ENCODE measurements at places on chromosomes 11 and 22.

- DNase-seq: no peak
Observed at GRCh38 chr22:36015155-36015810, 13.3 kb downstream of the RBFOX2 start.

DNA sequence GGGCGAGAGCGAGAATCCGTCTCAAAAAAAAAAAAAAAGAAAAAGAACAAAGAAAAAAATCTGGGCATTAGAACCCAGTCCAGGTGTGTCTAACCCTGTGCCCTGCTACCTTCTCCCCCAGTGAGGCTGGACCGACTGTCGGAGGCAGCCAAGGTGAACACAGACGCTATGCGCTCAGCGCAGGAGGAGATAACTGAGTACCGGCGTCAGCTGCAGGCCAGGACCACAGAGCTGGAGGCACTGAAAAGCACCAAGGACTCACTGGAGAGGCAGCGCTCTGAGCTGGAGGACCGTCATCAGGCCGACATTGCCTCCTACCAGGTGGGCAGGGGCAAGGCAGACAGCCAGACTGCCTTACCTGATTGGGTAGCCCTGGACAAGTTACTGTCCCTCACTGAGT, 3.2 kb downstream of the NEFH start:
- no peak for DNase-seq

GRCh38 chr11:71472941-71473792, 20.2 kb downstream of the NADSYN1 start:
- DNase-seq: no peak

GRCh38 chr11:34387653-34388052, 29.8 kb upstream of the ABTB2 start:
- DNase-seq: no peak

DNA sequence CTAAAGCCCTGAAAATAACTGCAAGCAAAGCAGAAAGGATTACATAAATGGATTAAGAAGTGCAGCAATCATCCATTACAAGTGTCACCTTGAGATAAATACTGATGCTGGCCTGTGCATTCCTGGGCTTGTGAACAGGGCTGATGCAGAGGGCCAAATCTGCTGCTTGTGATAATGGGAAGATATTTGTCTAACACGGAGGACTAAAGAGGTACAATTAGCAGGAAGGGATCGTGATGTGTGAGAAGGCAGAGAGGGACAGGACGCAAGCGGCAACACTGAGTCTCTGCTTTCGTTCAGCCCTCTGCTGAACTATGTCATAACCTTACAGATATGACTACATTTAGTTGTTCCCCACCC, 107.7 kb upstream of the DDI1 start:
- DNase-seq: no peak

GRCh38 chr11:114366331-114367243, 33.7 kb downstream of the C11orf71 start:
- DNase-seq: no peak

DNA sequence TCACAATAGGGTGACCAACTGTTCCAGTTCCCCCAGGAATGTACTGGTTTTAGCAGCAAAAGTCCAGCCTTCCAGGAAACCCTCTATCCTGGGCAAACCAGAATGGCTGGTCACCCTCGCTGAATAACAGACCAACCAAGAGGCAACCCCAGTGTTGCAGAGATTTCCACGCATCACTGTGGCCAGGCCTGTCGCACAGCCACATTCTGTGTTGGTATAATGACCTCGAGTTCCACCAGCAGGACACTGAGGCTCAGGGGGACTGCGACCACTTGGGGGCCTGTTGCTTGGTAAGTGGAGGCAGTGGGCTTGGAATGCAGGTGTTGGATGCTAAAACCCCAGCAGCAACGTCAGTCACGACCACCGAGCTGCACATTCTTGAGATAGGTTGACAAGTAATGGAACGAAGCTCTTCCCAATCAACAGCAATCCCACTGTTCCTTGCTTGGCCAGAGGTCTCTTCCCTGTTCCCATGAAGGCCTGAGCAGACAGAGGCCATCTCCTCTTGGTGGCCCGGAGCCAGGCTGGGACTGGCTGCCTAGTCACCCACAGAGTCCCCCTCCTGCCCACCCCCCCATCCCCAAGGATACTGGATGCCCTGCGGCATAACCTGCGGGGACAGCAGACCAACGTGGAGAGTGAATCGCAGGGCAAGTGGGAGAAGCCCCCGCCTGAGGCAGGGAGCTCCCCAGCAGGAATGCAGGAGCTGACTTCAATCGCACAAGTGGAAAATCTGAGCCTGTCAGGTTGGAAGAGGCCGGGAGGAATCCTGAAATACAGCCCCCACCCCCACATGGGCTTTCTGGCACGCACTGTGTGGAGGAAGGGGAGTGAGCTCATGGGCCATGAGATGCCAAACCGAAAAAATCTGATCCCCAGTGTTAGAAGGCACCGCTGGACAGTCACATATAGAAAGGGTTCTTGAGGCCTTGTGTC, 43.4 kb upstream of the MN1 start:
- DNase-seq: no peak

- no peak for DNase-seq
Observed at GRCh38 chr11:61974766-61975631, 7.6 kb upstream of the FTH1 start.
